ENCODE measurements at places on chromosomes 13 and 19.

GRCh38 chr13:25702386-25702785, 330.6 kb downstream of the ATP8A2 start:
- DNase-seq, result no peak

GRCh38 chr19:33413868-33414666, 40.6 kb downstream of the CEBPG start:
- no peak for DNase-seq

DNA sequence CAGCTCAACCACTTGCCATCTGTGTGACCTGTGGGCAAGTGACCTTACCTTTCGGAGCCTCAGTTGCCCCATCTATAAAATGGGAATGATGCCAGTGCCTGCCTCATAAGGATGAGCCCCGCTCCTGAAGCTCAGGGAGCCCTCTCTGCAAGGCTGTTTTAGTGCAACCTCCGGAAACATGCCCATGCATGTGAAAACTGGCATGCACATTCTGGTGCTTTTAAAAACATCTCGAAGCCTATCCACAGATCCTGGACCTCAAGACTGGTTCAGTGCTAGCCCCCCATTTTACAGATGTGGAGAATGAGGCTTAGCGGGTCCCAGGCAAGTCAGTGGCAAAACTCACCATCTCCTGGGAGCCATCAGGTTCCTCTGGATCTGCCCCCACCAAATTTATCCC, 5.6 kb downstream of the CADM4 start:
- DNase-seq, result no peak

GRCh38 chr13:112724788-112725345, 35.0 kb downstream of the ATP11A start:
- DNase-seq, result no peak

GRCh38 chr13:52644108-52644507, 1.9 kb downstream of the HNRNPA1L2 start:
- no peak for DNase-seq

DNA sequence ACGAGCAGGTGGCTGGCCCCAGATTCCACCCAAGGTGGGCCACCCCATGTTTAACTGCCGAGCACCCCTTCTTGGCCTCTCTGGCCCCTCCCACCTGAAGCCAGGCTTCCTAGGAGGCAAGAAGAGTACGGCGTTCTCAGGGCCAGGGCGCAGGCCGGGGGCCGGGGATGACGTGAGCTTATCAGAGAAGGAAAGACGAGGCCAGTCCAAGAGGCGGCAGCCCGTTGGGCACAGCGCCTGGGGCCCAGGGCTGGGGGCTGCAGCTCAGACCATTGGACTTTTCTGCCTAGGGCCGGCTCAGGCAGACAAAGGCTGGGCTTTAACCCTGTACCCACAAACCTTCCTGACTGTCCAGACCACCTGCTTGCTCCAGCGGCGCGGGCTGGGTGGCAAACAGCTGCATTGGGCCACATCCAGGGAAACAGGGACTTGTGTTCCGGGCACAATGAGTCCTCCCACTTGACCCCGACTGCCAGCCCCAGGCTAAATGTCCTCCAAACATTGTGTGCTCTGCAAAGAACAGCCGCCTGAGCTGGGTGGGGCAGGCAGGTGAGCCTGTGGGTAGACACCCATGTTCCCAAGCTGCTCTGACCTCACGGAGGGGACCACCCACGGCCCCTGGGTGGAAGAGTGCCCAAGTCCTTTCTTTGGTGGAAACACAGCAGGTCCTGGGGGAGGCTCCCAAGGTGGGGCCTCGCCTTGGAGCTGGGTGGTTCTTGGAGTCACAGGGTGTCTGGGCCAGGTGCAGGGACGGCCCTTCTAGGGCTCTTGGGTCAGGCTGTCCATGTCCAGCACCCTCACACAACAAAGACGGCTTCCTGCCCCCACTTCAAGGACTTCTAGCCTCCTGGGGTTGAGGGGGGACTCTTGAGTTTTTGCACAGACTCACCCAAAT, 21.9 kb downstream of the COMP start:
- no peak for DNase-seq

DNA sequence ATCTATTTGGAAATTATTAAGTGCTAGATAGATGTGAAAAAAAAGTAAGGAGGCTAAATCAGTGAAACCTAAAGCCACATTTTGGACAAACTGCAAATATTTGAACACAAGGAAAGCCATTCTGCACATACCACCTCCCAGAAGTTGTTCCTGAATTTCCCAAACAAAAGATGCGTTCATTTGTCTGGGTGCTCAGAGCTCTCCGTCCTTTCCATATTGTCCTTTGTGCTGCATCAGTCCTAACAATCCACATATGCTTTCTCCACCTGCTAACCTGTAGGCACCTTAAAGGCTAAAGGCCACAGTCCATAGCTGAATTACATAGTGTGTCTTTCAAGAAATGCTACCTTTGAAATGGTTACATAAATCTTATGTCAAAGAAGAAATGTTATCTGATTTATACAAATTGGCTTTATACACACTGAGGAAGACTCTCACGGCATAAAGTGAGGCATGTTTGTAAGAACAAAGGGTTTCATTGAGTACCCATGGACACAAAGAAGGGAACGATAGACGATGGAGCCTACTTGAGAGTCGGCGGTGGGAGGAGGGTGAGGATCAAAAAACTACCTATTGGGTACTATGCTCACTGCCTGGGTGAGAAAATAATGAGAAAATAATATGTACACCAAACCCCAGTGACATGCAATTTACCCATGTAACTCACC, 182.0 kb downstream of the RGCC start:
- DNase-seq, result no peak
